ENCODE measurements at places on chromosomes 1 and 21. TPM values are rescaled to one million over a fixed set of nuclear protein-coding genes. Genes with fewer than 3 reads are reported as not detected.
A peak's percentile ranks its signal among the peaks of the same experiment; 100 is the strongest.

- DNase-seq, result no peak
Observed at GRCh38 chr1:178629252-178630154, 95.5 kb upstream of the RALGPS2 start.

- DNase-seq, result no peak
Observed at GRCh38 chr1:213330281-213330680, 279.2 kb downstream of the RPS6KC1 start.

GRCh38 chr1:220775240-220775853 is 11.4 kb upstream of the MTARC1 start:
- peak; percentile 46 for DNase-seq

DNA sequence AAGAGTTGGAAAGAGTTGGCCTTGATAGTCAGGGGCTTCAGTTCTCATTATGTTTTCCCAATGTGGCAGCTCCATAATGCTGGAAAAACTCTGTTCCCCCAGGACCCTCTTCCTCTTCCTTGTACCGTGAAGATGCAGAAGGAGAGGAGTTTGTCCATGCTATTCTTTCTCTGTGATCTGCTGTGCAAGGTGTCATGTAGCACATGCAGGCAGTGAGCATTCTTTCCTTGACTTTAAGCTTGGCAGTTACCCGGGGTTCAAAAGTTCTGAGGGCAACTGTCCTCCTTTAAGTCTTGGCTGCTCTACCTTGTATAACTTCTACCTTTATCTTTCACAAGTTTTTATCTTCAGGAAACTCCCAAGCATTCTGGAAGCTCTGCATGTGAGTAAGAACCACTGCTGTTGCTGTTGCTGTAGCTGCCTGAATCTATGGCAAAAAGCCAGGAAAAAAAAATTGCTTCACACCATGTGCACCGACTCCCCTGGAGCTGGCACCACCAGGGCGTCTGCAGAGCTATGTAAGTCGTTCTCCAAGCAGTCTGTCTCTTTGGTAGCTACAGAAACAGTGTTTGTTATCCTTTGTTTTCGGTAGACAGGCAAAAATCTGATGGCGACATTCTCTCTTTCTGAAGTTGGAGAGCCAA is 42.7 kb upstream of the SLC16A1 start:
- no peak for DNase-seq

GRCh38 chr1:203238535-203238934 is 9.1 kb upstream of the CHIT1 start:
- no peak for DNase-seq

- DNase-seq, result peak; percentile 23
Observed at GRCh38 chr1:46134660-46135331, 2.4 kb upstream of the PIK3R3 start.

DNA sequence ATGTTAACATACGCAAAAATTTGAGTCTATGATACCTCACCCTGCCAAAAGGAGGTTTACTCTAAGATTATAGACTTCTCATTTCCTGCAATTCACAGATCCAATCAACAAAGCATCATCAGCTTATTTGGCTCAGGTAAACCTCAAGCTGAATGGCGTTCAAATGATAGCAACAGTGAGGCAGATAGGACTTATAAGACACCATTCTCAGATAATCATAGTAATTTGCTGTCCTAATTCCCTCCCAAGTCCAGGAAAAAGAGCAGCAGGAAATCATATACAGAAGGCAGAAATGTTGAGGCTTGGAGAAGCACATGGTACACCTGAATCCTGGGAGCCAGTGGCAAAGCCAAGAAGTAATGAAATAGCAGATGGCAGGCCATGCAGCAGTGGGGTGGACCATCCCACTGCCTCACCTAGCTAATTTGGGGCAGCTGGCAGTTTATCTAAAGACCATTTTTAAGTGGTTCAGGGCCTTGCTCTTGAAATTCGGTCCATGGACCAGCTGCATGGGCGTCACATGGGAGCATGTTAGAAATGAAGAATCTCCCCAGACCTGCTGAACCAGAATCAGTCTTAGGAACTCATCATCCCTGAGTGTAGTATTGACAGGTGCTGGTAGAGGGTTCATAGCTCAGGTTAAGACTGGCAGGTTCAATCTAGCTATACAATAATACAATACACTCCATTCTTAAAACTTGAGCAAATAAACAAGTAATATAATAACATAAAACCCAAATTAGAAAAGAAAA is 57.7 kb downstream of the ASTN1 start:
- DNase-seq, result no peak

DNA sequence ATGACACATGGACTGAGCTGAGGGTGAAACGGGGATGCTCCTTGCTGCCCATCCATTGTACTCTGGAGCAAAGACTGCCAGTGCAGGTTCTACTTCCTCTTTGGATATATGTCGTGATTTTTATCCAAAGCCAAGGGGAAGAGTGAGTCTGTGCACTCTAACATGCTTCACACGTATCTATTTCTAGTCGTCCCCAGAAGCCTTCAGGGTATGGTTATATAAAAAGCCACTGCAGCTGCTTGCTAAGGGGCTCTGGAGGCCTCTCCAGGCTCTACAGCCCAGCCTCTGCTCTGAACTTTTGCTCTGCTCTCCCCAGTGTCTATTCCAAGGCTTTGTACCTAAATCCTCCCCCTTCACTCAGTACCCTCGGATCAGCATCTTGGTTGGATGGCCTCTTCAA is 20.1 kb downstream of the PAFAH2 start:
- DNase-seq, result no peak

The C1QA gene
- 19.6 TPM for polyA plus RNA-seq

The IQGAP3 gene
- polyA plus RNA-seq, result not detected

The GAS5 gene
- polyA plus RNA-seq, result 90.4 TPM

The S100A13 gene
- 2.5 TPM for polyA plus RNA-seq

The FALEC gene
- not detected for polyA plus RNA-seq

The APOBEC4 gene
- not detected for polyA plus RNA-seq
